ENCODE measurements at places on chromosomes 5 and 9.

- no peak for DNase-seq
Measured at GRCh38 chr5:95823218-95823737, 752 bp upstream of the GLRX start.

- DNase-seq: peak; percentile 39
Measured at GRCh38 chr9:3526997-3527940, 1.5 kb upstream of the RFX3 start.

DNA sequence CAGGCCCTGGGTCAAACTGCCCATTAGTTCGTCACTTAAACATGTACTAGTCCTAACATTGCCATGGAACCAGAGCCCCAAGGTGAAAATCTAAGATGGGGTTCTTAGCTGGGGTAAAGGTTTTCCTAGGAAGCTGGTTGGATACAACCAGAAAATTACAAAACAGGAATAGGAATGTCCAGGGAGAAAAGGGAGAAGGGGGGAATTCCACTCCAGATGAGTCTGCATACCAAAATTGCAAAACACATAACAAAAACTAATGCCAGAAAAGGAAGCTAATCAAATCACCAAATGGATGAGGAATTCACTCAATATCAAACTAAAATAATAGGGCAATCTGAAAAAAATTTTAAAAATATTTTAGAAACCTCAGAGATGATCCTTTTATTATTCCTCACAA lies 396.2 kb downstream of the EFNA5 start:
- no peak for DNase-seq

GRCh38 chr5:670396-671270 lies 22.5 kb downstream of the TPPP start:
- no peak for DNase-seq

GRCh38 chr5:120014535-120014934 lies 385.2 kb downstream of the FAM170A start:
- DNase-seq: no peak

- DNase-seq: no peak
Measured at GRCh38 chr9:97758334-97758916, 61.3 kb upstream of the XPA start.

DNA sequence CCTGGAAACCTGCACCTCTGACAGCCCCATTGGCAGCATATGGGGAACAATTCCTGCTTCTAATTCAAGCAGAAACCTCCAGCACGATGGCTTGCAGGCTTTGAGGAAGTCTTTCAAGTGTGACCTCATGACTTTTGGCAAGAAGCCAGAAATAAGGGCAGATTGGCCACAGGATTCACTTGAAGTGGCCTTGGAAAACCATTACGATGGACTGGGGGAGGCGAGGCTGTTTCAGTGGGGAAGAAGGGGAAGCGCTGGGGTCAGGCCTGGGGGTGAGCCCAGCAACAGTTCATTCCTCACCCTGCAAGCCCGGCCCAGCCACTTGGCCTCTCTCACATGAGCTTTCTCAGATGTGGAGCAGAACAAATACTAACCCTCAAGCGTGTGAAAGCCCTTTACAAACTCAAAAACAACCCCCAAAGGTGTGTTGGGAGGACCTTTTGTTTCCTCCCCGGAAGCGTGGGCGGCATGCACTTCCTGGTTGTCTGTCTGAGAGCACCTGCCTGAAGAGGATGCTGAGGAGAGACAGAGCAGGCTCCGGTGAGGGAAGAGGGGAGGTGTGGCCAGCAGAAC lies 26.9 kb upstream of the EEIG1 start:
- no peak for DNase-seq

DNA sequence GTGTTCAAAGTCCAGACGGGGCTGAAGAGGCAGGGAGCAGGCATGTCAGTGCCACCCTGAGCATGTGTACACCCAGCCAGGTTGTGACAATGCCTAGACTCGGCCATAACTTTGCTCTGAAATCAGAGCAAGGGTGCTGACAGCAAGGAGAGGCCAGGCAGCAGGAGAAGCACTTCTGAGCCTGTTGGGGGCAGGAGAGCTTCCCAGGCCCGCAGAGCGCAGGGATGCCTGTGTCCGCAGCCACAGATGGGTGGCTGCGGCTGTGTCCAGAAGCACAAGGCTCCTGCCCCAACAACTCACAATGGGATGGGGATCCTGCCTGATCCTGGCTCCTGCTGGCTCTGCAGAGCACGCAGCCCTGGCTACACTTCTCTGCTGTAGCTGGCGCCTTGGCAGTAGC lies 373.9 kb downstream of the CHSY3 start:
- DNase-seq: no peak

DNA sequence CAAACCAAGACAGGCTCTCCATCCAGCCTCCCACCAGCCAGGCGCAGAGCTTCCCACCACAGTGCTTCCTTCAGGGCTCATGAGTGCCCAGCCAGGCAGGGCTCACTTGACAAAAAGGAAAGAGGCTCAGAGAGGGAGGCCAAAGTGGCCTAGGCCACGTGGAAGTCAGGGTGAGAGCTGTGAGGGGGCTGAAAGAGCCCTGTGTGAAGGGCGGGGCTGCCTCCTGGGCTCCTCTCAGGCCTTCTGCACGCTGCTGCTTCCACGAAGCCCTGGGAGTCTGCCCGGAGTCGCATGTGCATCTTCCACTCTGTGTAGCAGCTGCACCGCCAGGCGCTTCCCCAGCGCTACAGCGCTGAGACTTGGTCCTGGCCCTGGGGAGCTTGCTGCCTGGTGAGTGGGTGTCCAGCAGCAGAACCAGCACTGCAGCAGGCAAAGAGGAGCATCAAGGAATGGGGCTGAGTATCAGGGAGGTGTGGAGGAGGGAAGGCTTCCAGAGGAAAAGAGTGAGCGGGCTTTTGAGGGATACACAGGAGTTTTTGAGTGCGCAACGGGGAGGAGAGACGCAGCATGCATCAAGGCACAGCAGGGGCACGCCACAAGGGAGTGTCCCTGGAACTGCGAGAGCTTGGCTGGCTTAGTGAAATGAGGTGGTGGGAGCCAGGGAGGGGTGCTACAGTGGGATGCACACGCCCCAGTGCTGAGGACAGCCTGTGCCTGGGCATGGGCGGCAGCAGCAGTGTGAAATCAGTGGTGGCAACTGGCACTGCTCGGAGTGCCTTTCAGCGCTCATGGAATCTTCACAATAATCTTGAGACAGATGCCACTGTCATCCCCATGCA lies 178.0 kb downstream of the GAPVD1 start:
- no peak for DNase-seq

GRCh38 chr5:88675708-88676636 lies 207.0 kb downstream of the MEF2C start:
- DNase-seq: peak; percentile 53

DNA sequence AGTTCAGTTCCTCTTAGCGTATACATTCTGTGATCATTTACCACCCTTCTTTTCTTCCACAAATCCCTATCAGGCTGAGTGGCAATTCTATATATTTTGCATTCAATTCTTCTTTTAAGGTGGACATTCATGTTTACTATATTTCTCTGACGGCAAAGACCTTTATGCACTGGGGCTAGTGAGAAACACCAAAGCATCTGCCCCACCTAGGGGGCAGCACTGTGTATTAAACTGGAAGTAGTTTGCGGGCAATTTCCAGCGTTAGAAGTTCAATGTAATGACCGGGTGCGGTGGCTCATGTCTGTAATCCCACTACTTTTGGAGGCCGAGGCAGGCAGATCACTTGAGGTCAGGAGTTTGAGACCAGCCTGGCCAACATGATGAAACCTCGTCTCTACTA lies 27.9 kb upstream of the FBXL7 start:
- DNase-seq: no peak

- peak; percentile 14 for DNase-seq
Measured at GRCh38 chr9:76704593-76705204, 59.5 kb upstream of the PCA3 start.

GRCh38 chr5:167489202-167489601 lies 802.2 kb upstream of the WWC1 start:
- no peak for DNase-seq

DNA sequence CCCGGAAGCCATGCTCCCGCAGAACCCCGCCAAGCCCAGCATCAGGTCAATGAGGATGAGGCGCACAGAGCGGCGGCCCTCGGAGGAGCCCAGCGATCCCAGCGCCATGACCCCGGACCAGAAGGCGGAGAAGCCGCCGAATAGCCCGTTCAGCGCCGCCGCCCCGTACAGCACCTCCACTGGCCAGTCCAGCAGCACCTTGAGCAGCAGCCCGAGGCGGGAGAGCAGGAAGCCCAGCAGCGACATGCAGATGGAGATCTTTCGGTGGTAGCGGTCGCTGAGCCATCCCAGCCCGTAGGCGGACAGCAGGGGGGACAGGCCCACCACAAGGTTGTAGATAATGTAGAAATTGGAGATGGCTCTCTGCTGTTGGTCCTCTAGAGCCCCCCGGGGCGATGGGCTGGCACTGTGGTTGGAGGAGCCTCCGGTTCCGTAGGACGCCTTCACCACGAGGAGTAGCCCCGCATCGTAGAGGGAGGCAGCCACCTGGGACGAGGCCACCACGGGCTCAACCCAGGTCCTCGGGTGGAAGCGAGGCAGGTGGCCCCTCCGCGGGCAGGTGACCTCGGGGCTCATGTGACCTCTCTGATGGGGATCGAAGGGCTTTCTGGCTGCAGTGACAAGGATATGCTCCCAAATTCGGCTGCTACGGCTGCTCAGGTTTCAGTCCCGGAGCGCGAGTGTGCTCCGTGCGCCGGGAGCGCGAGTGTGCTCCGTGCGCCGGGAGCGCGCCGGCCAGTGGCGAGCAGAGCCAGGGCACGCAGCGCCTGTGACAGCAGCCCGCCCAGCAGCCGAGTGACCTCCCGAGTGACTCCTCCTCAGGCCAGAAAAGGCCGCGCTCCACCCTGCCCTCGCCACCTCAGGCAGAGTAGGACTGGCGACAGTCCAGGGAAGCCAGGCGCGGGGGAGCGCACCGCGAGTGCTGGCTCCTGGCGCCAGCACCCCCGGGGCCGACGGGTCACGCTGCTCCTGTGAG lies at the start of gene SLC46A2:
Gene SLC46A2, minus strand, starts transcription at position 771 of the 976 bp plus-strand sequence. Its CDS starts 195 bp downstream, at position 576.
- no peak for DNase-seq

GRCh38 chr5:16944816-16945562 lies 8.9 kb upstream of the MYO10 start:
- no peak for DNase-seq

DNA sequence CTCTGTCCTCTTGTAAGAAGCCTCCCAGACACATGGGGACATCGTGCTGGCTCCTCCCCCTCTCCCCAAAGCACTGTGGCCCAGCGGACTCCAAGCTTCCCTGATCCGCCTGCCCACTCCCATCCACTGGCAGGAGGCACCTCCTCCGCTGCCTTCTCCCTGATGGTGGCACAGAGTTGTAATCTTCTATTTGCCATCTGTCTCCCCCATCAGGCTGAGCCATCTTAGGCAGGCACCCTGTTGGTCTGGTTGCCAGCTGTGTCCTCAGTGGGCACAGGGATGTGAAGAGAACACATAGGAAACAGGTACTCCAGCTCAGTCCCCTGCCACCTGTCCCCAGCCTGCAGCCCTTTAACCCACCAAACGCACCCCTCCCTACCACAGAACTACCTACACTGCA lies 5.4 kb upstream of the ZDHHC12 start:
- no peak for DNase-seq

- no peak for DNase-seq
Measured at GRCh38 chr5:135359374-135360165, 39.5 kb downstream of the MACROH2A1 start.

GRCh38 chr5:127203818-127204217 lies 86.8 kb upstream of the MEGF10 start:
- no peak for DNase-seq

DNA sequence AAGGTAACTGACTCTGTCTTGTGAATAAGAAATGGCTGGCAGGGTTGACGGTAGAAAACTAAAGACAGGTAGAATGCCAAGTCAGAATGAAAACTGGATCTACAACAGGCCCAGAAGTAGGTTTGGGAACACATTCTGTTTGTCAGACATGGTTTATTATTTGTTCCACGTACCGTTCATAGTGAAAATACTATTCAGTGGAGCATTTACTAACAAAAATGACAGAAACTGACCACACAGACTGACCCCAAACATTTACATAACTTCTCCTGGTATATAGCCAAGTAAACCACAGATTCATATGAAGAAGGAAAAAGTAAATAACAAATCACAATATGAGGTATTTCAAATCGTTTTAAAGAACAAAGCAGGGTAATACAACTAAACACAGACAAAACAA lies 73.7 kb downstream of the SLC38A9 start:
- DNase-seq: no peak

- DNase-seq: no peak
Measured at GRCh38 chr9:114270120-114270975, 52.5 kb upstream of the ORM1 start.

- DNase-seq: no peak
Measured at GRCh38 chr9:128122809-128123175, 4.7 kb downstream of the PTGES2 start.

GRCh38 chr9:111330124-111330523 lies at the start of gene OR2K2:
Gene OR2K2 (minus strand): TSS chr9:111330224. CDS start chr9:111328433, 1,791 bp downstream.
- DNase-seq: no peak

- no peak for DNase-seq
Measured at GRCh38 chr5:111810112-111810511, 53.1 kb upstream of the NREP start.

GRCh38 chr5:37494756-37495155 lies 115.6 kb downstream of the WDR70 start:
- DNase-seq: no peak

GRCh38 chr9:20753761-20754160 lies 69.7 kb downstream of the FOCAD start:
- DNase-seq: no peak

DNA sequence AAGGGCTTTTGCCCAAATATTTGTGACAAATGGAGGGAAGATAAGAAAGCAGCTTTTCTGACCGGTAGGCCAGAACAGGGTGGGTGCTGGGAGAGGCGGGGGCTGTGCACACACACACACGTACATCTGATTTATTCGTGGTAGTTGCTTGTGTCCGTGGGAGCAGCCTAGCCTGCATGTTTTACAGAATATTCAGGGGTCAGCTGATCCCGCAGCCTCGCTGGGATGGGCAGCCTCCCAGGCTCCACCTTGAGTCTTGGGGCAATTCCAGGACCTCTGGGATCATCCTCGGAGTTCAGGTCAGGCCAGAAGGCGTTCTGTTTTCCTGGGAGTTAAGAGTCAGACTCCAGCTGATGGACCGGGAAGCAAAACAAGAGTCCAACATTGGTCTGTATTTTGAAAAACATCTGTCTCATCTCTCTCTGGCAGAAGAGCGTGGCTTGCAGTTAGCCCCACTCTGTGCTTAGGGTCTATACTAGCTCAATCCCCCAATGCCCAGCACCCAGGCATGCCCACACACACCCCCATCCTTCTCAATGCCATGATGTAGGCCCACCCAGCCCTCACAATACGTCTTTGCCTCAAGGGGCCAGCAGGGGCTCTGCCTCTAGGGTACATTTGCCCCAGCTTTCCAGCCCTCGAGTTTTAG lies 210.6 kb downstream of the GOLPH3 start:
- no peak for DNase-seq

GRCh38 chr5:154677921-154678320 lies 77.3 kb upstream of the LARP1 start:
- no peak for DNase-seq

- no peak for DNase-seq
Measured at GRCh38 chr9:87749335-87750035, 23.6 kb downstream of the CTSL start.

DNA sequence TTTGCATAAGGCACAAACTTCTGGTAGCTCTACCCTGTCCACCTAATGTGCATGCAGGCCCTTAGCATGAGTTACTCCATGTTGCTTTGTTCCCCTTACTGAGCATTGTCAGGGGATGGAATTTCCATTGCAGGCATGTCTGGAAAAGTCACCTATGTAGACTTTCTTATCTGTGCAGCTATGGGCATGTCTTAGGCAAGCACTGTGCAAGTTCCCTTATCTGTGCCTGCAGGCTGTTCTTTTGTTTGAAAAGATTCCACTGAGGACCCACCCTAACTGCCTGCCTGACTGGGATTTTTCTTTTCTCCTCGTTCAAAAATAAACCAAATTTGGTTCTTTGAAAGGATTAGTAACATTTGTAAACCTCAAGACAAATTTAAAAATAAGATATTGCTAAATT lies 587.0 kb downstream of the CDH18 start:
- DNase-seq: no peak
